ENCODE measurements at places on chromosomes 7 and 10.

- DNase-seq: no peak
Observed at GRCh38 chr10:62545160-62546066, 171.2 kb downstream of the ZNF365 start.

- DNase-seq: no peak
Observed at GRCh38 chr10:5570979-5571810, 46.4 kb downstream of the CALML3 start.

- DNase-seq: no peak
Observed at GRCh38 chr10:110764793-110765512, 106.8 kb upstream of the PDCD4 start.

- DNase-seq: no peak
Observed at GRCh38 chr10:15864419-15864818, 4.1 kb upstream of the MINDY3 start.

- DNase-seq: peak; percentile 9
Observed at GRCh38 chr7:35593899-35594298, 101.0 kb downstream of the HERPUD2 start.

- DNase-seq: no peak
Observed at GRCh38 chr7:140656548-140657515, 15.9 kb upstream of the ADCK2 start.

DNA sequence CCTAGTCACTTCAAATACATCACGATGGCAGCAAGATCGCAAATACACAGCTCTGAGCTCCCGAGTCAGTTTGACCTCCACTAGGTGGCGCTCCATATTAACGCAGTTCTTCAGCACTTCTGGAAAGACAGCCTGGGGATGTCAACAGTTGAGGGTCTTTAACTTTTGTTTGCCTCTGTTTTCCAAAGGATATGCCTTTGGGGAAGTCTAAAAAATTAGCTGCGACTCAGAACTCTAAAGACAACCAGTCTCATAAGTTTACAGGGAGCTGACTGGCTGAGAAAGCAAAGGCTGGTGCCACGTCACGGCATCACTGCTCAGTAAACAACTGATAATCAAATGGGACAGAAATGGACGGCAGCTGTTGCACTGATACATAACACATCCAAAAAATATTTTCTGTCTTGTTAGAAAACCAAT, 458.8 kb downstream of the SORCS1 start:
- DNase-seq: peak; percentile 34

Measured in GM19239 (cell line).